Activated CD8-positive, alpha-beta memory T cell treated with anti-CD3 and anti-CD28 coated beads, Interleukin-2, amount 10 ng/mL, durations not matched to agents 7 days and 5 days (primary cell): ENCODE measurements at places on chromosomes 3 and 15.

DNA sequence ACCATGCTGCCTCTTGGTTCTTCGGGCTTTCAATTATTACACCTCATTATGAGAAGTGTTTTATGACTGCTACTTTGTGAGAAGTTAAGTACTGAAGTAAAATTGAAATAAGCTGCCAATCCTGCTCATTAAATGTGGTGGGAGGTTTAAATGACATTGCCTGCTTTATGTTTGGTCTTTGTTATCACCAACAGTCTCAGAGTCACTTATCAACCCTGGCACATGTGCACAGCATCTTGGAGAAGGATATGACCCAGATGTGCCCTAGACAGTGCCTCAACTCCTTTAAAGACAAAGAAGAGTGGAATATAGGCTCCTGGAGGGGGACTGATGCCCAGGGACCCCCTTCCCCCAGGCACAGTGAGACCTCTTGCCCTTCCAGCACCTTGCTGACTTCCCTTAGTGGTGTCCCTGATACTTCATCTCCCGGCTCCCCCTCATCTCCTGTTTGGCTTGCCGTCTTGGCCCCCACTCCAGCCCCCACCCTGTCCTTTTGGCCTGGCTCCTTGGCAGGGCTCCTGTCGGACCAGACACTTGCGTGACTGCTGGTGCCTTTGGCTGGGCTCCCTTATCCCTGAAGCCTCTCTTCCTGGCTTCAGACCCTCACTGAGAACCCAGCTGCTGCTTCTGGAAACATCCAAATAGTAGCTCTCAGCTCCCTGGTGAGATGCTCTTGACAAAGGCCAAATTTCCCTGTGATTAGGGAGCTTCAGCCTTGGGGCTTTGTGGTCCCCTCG is 39.8 kb downstream of the ARHGAP31 start:
- DNase-seq: no peak

DNA sequence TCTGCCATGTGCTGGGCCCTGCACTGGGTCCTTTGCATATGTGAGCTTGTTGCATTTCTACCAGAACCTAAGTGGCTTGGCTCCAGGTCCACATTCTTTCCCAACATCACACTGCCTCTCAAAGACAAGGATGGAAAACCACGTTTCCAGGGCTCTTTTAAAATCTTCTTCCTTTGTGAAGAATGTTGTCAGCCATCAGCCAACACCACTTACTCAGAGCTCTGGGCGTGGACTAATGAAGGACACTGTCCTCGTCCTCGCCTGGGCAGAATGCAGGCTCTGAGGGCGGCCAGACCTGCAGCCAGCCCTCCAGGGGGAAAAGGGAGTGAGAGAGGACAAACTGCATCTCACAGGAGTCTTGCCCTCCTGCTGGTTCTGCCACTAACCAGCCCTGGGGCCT is 49.7 kb downstream of the MAGEF1 start:
- DNase-seq: no peak

DNA sequence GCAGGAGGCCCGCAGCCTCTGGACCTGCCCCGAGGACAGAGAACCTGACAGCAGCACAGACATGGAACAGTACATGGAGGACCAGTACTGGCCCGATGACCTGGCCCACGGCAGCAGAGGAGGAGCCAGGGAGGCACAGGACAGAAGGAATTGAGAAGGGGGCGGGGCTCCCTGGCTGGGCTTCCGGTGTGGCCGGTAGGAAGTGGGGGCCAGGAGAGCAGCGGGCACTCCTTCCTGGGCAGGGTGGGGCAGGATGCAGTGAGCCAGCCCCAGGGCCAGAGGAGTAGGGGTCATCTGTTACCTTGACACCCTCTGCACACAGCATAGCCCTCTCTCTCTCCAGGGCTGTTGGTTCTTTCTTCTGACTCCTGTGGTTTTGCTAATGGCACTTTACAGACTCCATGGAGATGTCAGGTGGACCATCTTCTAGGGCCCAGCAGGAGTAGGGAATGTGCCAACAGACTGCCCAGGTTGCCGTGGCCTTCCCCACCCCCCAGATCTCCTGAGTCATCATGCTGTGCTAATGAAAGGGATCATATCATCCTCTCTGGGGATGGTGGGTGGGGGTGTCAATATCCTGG is 8.6 kb upstream of the ISG20 start:
- peak; percentile 78 for DNase-seq

DNA sequence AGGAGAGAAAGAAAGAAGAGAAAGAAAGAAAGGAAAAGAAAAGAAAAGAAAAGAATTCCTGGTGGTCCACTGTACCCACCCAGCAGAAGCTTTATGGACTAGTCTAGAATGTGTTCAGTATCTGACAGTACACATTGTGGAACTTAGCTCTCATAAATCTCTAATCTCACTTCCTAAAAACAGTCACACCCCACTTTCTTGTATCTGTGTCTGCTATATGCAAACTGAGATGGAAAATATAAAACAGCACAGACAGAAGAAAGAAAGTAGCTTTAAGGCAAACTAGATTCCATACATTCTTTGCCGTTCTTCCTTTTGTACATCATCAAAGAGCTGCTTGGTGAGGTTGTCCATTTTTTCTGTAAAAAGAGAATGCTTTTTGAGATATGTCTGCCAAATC is 41.1 kb upstream of the GNB5 start:
- no peak for DNase-seq

DNA sequence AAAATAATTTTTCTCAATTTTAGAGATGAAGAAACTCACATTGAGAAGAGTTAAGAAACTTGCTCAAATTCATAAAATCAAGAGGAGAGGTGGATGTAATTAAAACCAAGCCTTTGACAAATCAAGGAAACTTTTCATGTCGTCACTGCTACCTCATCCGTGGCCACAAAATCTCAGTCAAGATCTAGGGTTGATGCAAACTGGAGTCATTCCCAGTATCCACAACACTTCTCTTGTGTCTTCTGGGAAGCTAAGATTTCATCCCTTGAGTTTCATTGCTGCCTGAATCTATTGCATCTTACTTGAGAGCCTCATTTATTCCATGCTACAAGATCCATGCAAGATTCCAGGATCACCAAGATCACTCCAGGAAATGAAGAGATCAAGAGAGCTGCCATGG is 5.4 kb upstream of the FBN1 start:
- no peak for DNase-seq

GRCh38 chr3:54755756-54756155 is 172.1 kb downstream of the LRTM1 start:
- no peak for DNase-seq

DNA sequence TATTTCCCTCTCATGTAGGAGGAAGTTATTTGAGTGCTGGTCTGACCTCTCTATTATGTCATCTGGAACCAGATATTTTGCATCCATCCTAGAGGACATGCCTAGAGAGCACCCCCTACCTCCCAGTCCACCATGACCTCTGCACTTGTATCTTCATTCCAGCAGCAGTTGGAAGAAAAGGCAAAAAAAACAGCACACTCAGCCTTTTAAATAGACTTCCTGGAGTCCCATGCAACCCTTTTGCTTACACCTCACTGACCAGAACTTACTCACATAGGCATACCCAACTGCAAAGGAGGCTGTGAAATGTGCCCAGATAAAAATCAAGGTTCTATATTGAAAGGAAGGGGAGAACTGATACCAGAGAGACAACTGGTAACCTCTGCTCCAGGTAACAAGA is 92.3 kb upstream of the FHIT start:
- no peak for DNase-seq

DNA sequence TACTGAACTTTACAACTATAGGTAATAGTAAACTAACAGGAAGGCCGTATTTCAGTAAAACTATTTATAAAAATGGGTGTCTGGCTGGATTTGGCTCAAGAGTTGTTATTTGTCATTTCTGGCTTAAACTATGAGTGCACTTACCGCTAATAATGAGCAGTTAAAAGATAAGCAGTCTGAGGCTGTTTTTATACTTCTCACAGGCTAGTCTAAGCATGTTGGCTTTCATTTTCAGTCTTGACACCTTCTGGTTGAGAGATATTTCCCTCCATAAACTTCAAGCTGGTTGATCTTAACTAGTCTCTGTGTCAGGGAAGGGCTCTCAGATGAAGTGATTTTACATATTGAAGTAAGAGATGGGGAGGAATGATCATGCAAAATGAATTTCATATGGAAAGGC is 96.1 kb downstream of the RSRC1 start:
- DNase-seq: no peak

DNA sequence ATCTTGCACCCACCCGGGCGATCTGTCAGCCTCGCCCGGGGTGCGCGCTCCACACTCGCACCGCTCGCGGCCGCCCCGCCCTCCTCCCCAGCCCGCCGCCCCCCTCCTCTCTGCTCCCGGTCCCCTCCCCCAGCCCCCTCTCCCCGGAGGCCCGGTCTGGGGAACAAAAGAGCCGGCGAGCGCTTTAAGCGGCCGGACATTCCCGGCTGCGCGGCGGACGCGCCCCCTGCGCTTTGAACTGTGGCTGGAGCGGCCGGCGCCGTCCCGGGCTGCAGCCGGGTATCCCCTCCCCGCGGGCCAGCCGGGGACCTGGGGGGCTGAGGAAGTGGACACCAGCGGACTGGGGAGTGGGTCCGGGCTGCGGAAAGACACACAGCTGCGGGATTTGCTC is at the start of gene IGDCC3:
IGDCC3 (minus strand) TSS at position 27 of the 391 bp plus-strand sequence. CDS start 214 bp downstream, outside the sequence.
- no peak for DNase-seq

DNA sequence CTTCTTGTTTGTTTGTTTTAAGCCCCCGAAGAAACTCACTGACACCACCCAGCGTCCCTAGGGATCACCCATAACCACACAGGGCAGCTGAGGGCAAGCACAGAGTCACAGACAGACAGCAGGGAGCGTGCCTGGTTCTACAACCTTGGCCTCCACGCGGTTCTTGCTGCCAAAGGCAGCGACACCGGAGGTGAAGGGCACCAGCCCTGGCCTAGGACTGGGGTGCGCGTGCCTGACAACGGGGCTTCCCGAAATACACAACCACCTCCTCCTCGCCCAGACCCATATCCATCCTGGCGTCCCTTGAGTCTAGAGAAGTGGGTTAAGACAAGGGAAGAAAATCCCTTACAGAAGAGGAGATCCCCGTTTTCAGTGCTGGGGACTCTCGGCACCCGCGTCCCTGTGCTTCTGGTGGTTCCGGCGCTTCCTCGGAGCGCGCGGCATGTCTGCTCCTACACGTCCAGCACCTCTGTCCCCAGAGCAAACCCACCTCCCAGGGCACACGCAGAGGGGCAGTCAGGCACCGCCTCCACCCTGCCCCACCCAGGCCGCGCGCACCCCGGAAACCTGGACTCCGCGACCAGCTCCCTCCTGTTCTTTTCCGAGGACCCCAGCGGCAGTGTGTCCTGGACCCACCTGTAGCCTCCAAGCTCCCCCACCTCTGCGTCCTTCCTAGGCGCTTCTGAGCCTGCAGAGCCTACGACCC is 911 bp downstream of the RFTN1 start:
- DNase-seq: peak; percentile 73

DNA sequence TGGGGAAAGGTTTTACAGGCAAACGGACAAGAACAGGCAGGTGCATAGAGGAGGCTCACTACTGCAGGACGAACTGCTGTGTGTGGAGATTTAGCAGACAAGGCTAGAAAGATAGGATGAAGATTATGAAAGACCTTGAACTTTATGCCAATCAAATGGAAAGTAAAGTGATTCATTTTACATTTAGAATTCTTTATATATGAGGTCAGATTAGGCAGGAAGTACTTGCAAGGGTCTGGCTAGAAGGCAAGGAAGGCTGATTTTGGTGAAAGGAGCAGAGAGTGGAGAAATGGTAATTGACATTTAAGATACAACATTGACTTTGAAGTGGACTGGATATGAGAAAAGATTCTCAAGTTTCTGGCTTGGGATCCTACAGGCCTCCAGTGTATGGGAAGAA is 33.6 kb downstream of the PLSCR4 start:
- no peak for DNase-seq

DNA sequence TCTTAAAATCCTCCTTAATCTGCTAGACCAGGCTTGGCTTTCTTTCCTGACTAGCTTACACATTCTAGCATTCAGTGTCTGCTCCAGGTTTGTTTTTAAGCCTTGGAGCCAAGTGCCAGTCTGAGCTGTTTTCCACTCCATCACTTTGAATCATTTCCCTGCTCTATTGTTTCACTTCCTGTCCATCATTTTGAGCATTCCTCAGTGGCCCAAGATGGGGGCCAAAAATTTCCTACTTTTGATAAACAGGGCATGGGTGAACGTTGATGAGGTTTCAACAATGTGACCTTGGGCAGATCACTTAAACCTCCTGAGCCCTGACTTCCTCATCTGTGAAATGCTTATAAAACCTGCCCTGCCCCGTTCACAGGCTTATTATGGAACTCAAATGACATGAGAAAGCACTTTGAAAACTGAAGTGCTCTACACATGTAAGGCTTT is 4.4 kb downstream of the CYP19A1 start:
- no peak for DNase-seq

GRCh38 chr15:89129123-89129815 is 41.0 kb downstream of the ABHD2 start:
- DNase-seq: peak; percentile 61

- peak; percentile 46 for DNase-seq
Observed at GRCh38 chr15:94286583-94286982, 55.2 kb downstream of the MCTP2 start.

DNA sequence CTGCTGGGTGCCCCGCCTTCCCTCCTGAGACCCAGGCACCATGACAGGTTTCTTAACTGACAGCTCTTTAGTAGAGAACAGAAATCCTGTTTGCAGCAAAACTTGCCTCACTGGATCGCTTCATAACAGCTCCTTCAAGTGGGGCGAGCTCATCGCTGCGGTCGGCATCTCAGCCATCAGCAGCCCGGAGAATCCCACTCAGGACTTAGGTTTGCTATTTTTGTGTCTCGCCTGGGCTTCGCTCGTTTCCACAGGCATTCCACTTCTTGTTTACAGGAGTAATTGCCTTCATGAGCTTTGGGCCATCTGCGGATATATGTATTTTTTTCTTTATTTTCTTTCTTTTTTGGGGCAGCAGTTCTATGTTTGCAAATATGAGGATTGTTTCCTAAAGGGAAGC is 15.7 kb downstream of the KLF13 start:
- DNase-seq: no peak

- no peak for DNase-seq
Observed at GRCh38 chr15:33660151-33660550, 308.1 kb upstream of the CHRM5 start.

- DNase-seq: no peak
Observed at GRCh38 chr3:88038566-88038965, 20.2 kb downstream of the CGGBP1 start.

- no peak for DNase-seq
Observed at GRCh38 chr15:96736384-96736783, 405.9 kb downstream of the NR2F2 start.

DNA sequence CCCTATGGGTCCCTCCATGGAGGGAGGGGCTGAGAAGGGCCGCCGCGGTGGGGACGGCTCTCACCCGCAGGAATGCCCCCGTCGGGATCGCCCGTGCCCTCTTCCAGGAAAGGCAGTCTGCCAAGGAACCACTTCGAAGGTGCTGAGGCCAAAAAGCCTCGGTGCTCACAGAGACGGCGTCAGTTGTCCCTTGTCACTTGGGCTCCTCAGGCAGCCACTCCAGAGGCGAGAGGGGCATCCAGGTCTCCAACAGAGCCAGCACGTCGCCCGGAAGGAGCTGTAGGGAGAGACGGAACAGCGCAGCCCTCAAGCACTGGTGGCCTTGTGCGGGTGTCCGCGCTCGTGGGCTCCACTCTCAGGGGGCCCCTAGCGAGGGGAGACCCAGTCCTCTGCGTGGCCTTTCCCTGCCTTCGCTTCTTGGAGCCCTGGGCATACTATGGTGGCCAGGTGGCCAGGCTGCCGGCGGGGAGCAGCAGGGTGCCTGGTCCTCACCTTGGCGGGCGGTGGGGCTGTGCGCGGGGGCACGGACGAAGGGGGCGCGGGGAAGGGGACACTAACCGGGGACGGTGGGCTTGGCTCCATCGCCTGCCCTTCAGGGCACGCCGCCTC is 994 bp downstream of the MESP1 start:
- DNase-seq: no peak

GRCh38 chr3:48612309-48612708 is 2.9 kb upstream of the UQCRC1 start:
- DNase-seq: no peak
